ENCODE measurements at places on chromosomes 12 and 14.

GRCh38 chr12:54991991-54992375, 7.4 kb upstream of the TESPA1 start:
- DNase-seq: no peak

- no peak for DNase-seq
These were observed 260.2 kb downstream of the BMP4 start for GRCh38 chr14:53696217-53696965.

- DNase-seq: no peak
These were observed 82.2 kb downstream of the PLEKHG7 start for GRCh38 chr12:92784797-92785562.

DNA sequence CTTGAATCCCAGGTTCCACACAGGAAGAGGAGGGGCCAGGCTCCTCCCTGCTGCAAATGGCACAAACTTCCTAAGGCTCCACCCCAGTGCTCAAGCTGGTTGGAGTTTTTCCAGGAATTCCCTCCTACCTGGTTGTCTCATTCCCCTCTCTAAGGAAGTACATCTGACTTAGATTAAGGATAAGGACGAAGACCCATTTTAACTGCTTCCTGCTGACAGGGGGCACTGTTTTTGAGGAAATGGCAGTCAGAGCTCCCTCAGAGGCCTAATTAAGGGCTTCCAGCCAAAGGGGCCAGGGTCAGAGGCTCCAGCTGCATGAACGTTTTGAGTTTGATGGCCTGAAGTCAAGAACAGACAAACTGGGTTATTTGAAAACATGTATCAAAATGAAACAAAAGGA, 1084.7 kb downstream of the SLC6A15 start:
- no peak for DNase-seq

- DNase-seq: no peak
These were observed 108.6 kb downstream of the EGLN3 start for GRCh38 chr14:33842299-33842698.

DNA sequence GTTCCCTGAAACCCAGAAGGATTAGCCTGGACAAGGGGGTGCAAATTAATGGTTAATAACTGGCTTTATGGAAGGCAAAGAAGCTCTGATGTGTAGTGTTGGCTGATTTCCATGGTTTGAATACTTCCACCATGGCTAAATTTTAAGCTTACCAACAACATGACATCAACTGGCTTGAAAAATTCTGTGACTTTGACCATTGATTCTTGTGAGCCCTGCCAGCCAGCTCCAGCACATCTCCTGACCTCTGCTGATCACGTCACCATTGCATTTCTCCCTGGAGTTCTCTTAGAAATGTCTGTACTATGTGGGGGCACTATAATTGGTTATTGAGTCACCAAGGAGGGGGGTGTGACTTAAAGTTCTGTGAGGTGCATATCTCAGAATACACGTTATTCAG, 171.2 kb downstream of the MYRFL start:
- no peak for DNase-seq

DNA sequence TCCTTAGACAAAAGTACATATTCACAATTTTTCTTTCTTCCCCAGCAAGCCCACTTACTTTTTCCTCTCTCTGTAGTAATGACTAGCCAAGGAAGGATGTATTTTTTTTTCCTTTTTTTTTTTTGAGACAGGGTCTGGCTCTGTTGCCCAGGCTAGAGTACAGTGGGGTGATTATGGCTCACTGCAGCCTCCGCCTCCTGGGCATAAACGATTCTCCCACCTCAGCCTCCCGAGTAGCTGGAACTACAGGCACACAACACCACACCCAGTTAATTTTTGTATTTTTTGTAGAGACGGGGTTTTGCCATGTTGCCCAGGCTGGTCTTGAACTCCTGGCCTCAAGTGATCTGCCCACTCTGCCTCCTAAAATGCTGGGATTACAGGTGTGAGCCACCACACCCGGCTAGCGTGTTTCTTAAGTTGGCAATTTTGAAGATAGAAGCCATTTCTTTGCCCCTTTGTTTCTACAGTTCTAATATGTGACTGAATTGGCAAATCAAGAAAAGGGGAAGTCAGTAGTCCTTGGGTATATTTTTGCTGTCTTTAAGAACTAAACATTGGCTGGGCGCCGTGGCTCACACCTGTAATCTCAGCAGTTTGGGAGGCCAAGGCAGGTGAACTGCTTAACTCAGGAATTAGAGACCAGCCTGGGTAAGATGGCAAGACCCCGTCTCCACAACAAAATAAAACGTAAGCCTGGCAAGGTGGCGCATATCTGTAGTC, 3.2 kb upstream of the NACA start:
- DNase-seq: no peak

- DNase-seq: no peak
These were observed 76.8 kb downstream of the HMGA2 start for GRCh38 chr12:65900912-65901672.

GRCh38 chr12:49537752-49538509, 899 bp upstream of the KCNH3 start:
- DNase-seq: no peak

DNA sequence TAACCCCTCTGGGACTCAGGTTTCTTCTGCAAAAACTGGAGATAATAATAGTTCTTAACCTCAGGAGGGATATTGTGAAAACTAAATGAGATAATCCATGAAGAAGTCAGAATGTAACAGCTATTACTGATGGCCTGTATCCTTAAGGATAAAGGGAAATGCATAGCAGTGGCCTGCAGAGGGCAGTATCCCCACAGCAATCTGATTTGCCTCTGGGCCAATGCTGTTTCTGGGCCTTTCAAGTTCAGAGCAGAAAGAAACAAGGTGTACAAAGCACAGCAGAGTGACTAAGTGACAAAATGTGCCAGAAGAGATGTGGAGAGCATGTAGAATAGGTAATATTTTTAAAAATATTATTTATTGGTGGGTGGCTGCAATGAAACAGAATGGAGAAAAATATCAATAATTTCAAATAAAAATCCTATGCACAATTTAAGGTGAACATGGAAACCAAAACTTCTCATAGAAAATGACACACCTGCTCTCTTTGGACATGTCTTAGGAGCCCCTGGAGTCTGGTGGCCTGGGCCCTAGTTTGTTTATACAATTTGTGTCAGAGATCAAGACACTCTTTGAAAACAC, 90.3 kb downstream of the C12orf75 start:
- DNase-seq: no peak

DNA sequence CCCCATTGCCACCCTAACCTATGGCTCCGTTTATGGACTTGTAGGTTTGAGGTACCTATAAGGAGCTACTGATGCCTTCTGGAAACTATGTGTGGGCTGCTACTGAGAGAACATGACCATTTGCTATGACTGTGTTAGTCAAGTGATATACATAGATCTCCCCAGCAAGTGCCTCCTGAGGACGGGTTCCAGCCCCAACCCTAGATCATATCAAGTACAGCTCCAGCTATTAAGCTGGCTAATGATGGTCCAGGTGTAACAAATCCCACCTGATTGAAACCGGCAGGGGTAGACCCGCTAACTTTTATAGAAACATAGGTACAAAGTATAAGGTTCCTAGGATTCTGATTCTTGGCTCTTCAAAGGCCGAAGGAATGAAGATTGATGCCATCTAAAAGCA, 23.7 kb downstream of the NINJ2 start:
- no peak for DNase-seq

GRCh38 chr12:184811-185575, 29.0 kb downstream of the SLC6A12 start:
- no peak for DNase-seq

GRCh38 chr14:31855262-31855661, 221.8 kb upstream of the ARHGAP5 start:
- no peak for DNase-seq

GRCh38 chr12:79886917-79887519, 47.9 kb downstream of the PPP1R12A start:
- DNase-seq: no peak

GRCh38 chr12:12474471-12474928, 88.2 kb downstream of the DUSP16 start:
- DNase-seq: no peak

DNA sequence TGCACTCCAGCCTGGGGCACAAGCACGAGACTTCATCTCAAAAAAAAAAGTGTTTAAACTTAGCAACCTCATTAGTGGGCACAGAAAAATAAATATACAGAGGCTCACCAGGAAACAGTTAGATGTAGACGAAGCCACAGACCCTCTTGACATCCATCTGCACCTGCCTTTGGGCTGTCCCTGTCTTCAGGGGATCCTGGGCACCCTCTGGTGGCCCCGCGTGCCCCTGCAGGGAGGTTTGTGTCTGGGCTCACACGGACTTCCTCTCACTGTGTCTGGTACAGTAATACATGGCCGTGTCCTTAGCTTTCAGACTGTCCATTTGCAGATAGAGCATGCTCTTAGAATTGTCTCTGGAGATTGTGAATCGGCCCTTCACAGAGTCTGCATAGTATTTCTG, 916.5 kb downstream of the TMEM121 start:
- DNase-seq: no peak

DNA sequence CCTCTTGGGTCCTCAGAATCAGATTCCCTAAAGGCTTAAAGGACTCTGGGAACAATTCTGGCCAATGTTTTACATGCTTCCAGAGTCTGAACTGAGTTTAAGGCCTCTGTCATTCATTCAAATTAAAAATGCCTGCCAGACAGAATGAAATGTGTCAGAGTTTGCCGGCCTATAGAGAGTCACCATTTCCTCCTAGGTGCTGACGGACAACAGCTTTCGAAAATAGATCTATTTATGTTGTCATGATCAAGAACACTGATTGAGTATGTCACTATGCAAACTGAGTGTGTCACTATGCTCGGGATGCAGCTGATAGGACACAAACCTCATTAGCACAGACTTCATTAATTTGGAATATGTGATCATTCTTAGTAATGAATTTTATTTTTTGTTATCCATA, 151.4 kb upstream of the TMCC3 start:
- no peak for DNase-seq

DNA sequence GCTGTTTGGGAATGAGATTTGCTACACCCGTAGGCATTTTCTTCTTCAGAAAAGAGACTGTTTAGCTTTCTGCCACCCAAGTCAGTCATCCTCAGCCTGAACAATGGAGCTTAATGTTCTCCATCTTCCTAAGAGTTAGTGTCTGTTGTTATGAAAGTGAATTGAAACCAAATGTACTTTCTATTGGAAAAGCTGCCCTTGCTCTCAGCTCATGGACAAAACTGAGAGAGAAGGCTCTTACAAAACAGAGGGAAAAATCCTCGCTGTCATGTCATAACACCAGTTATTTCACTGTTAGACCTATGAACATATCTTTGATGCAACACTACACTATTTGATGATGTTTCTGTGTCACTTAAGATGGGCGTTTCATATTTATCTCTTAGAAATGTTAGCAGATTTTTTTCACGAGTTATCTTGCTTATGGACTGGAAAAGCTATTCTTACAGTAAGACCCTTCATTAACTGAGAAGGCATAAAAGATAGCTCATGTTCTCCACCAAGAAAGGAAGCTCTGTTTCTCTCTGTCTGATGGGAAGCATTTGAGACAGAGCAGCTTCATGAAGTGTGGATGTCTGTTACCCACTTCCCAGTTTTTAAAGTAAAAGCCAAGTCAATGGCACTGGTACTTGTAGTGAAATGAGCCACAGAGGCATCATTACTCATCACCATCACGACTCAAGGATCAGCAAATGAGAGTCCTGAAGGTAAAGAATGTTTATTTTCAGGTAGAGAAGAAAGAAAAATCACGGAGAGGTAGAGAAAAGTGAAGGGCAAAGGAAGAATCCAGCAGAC, 483.9 kb downstream of the ZFP36L1 start:
- DNase-seq: no peak

GRCh38 chr14:72880164-72880563, 13.7 kb downstream of the DPF3 start:
- no peak for DNase-seq

- no peak for DNase-seq
These were observed 18.0 kb downstream of the IGF1 start for GRCh38 chr12:102462386-102462785.

GRCh38 chr12:115351514-115352077, 667.6 kb upstream of the TBX3 start:
- DNase-seq: no peak

GRCh38 chr14:92726135-92726932, 22.1 kb downstream of the LGMN start:
- DNase-seq: no peak

DNA sequence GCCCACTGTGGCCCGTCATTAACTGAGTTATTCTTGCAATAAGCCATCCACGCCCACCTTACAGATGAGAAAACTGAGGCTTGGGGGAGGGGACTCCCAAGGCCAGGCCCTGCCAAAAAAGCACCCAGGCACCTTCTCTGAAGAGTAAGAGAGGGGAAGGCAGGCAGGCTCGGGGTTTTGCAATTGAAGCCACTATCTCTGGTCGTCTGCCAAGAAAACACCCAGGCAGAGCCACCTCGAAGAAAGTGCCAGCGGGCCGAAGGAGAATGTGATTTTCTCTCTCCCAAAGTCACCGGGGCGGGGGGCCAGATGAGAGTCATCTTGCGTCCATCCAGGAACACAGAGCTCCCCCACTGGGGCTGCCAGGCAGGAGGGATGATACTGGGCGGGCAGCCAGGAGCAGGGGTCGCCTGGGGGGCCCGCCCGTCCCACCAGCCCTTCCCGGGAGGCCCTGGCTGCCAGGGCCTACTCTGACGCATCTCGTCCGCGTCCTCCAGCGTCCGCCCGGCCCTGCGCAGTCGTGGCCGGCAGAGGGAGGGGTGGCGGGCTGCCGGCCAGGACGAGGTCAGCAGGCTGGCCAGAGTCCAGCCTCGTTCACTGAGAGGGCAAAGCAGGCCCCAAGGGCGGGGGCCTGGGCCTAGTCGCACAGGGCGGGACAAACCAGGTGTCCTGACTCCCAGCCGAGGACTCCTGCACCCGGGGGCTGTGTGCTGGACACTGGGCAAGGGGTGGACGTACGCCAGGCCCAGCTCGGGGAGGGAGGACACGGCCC, 74.3 kb downstream of the RFLNA start:
- no peak for DNase-seq

GRCh38 chr12:42996869-42997431, 407.4 kb upstream of the PRICKLE1 start:
- DNase-seq: no peak

GRCh38 chr14:77488558-77488957, 10.1 kb downstream of the ISM2 start:
- no peak for DNase-seq

- DNase-seq: no peak
These were observed 21.1 kb upstream of the KCNA5 start for GRCh38 chr12:5022465-5023061.

DNA sequence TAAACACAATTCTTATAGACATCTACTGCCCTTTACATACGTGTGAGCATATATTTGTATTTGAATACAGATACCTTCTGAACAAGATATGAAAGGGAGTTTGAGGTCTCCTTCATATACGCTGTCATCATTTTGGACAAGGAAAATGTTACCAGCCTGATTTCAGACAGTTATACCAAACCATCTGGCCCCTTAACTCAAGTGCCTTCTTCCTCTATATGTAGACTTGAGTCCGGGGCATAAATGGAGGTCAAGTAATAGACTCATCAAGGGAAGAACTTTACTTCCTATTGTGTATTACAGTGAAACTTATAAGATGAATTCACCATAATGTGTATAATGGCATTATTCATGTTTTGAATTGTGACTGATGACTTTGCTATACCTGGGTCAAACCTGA, 52.2 kb downstream of the FAR2 start:
- no peak for DNase-seq

All from cortex of kidney (tissue), 1 donor.